Activated T-cell treated with anti-CD3 and anti-CD28 coated beads for 24 hours (primary cell): ENCODE measurements at places on chromosomes 1 and 21.

- no peak for DNase-seq
These were observed 25.1 kb downstream of the C1orf116 start for GRCh38 chr1:207007352-207008033.

GRCh38 chr1:79010589-79010988, 4.1 kb upstream of the ADGRL4 start:
- no peak for DNase-seq

- DNase-seq, result no peak
These were observed 120.9 kb downstream of the SYT2 start for GRCh38 chr1:202589190-202589930.

DNA sequence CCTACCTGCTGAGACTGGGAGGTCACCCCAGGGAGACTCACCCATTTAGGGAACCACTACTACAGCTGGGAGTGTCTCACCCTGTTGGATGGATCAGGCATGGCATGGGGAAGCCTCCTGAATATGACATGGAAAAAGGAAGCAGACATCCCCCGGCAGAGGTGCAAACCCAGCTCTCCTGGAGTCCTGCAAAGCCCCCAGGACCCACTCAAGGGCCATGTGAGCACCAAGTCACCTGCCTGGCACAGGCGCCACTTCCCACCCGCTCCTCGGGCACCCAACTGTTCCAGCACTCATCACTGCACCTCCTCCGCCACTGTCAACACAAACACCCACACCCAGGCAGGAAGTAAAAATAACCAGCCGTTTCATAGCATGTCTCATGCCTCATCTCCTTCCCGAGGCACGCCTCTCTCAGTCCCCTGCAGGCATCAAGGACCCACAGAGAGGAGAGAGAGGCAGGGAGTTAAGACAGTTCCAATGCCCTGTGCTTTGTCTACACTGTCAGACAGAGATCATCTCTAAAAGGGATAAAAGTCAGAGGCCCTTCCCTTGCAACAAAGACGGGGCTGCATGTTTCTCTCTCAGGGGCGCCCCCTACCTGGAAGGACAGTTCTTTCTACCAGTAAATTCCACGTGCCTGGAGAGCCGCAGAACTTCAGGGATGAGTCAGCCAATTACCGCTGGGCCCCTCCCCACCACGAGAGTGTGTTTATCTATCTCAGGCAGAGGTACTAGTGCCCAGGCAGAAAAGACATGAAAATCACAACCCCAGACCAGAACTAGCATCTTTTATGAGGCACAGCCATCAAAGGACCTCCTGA, 150.1 kb upstream of the SOD1 start:
- peak; percentile 77 for DNase-seq

GRCh38 chr1:72010094-72010431, 272.3 kb downstream of the NEGR1 start:
- DNase-seq, result no peak

GRCh38 chr1:93715529-93716126, 34.0 kb upstream of the BCAR3 start:
- DNase-seq, result peak; percentile 19

DNA sequence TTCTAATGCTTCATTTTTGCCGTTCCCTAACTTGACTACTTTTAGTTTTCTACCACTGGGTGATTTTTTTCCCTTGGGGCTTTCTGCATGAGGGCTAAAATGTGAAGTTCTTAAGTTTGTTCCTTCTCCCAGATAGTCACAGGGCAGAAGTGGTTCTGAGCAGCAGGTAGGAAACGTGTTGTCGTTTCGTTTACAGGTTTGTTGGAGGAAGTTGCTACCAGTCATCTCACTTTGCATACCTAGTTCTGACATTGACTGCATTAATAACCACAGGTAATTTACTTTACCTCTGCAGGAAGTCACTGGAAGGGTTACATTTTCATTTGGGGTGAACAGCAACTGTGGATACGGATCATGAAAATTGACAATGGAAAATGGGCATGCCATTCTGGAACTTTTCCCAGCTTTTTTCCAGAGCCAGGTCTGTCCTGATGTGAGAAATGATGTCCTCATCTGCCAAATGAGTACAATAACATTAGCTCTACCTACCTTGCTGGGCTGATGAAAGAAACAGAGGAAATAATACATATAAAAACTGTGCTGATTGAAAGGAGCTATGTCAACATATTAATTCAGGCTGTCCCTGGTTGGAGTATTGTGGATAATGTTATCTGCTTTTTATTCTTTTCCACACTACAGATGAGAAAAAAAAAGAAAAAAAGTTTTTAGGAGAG, 94.2 kb downstream of the DISC1 start:
- DNase-seq, result no peak

DNA sequence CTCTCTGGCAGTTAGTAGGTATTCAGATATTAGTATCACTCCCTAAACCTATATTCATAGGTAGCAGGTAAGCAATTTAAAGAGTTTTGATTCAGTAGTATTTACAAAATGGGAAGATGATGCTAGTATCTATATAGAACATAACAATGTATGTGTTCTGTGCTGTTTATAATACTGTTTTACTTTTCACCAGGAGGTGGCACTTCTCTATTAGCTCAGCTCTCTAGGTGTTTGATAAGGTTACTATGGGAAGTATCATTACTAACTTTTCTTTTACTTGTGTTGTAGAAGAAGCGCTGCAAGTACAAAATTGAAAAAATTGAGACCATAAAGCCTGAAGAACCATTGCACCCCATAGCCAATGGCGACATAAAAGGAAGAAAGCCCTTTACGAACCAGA, 49.4 kb upstream of the FASLG start:
- DNase-seq, result no peak

GRCh38 chr1:25820247-25821111, 725 bp downstream of the MTFR1L start:
- DNase-seq, result peak; percentile 50

DNA sequence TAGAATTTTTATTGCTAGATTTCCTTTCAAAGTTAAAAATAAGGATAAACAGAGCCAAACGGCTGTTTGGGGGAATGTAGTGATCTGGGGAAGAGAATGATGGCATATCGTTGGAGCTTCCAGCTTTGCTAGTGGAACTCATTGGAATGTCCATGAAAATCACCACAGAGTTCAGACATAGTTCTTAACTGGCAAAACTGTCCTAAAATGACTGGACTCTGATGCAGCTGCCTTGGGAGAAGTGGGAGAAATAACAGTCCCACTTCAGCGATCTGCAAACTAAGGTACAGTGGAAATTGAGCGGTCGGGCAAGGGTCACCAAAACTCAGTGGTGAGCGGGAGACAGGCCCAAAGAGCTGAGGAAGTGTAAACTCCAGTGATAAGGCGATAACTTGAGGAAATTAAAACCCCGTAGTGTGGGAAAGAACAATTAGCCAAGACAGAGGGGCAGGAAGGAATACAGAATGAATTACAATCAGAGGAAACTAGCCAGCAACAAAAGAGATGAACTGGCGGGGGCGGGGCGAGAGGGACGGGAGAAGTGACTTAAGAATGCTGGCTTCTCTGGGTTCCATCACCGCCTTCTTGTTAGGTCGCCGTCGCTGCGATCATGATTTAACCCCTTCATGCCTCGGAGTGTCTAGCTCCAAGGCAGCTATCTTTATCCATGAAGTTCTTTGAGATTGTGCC, 89.8 kb upstream of the ARHGAP29 start:
- no peak for DNase-seq

DNA sequence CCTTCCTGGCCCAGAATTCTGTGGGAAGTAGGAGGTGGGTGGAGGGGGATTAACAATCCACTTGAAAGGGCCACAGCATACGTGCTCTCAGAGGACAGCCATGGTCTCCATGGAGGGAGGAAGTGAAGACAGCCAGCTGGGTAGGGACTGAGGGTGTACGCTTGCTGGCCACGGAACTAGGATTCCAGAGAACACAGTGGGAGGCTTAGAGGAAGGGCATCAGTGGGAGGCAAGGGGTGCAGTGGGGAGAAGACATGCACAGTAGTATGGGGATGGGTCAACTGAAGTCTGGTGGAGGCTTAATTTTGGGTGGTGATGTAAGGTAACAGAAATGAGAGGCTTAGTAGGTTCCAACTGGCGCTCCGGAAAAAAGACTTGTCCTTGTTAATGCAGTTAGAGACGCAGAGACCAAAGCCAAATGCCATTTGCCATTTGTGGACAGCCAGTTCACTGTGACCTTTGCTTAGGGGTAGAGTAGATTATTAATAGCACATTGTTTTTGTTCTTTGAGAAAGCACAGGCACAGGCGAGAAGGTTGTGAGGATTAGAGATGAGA, 103.0 kb downstream of the ZSCAN20 start:
- DNase-seq, result no peak

DNA sequence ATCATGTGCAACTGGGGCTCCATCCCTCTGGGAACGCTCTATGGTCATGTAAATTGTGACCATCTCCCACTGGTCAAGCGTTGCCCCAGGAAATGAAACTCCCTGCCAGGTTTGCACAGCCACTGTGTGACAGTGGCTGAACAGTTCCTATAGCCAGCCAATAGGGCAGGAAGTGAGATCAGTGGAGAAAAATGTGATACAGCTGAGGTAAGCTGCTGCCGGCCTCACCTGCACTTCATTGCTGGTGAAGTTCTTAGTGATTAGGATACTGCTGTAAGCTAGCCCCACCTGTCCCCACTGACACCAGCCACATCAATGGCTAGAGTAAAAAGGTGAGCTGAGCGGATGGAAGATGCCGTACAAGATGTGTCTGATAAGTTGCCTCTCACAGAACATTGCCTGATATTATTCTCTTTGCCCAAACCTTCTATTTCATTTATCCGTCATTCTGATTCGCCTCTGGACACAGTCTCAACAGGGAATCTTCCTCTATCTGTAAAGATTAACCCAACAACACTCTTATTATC, 38.4 kb upstream of the CDC42BPA start:
- DNase-seq, result no peak

DNA sequence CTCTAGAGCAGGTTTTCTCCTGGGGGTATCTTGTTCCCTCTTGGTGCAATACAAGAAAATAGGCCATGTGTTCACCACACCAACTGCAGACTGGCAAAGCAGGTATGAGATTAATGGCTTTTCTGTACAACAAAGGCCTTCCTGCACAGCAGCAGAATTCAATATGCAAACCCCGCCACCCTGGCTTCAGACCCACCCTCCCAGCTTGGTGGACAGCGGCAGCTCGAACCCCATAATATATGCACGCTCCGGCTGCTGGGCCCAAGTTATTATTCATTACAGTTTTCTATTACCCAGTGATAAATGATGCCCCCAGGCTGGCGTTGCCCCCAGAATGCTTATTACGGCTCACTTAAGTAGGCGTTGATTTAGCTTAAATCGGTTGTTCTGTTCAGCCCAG, 144.2 kb downstream of the RRAGC start:
- no peak for DNase-seq

DNA sequence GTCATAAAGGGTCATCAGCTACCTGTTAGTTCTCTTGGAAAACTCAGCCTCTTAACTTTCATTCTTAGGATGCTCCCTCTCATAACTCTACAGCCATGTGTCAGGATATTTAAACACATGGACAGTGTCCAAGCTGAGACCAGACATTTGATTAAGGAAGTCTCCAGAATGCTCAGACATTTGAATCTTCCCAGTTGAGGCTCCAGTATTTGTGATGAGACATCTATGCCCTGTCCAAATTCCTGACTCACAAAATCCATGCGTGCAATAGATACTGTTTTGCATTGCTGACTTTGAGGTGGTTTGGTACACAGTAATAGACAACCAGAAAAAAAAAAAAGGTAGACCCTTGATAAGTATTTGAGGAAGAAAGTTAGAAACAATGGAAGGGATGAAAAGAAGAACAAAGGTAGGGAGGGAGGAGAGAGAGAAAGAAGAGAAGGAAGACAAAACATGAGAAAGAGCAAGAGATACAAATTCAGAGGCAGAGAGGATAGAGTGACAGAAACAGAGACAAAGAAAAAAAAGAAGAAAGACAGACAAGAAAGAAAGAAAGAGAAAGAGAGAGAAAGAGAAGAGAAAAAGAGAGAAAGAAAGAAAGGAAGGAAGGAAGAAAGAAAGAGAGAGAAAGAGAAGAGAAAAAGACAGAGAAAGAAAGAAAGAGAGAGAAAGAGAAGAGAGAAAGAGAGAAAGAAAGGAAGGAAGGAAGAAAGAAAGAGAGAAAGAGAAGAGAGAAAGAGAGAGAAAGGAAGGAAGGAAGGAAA, 275.5 kb upstream of the PRMT6 start:
- no peak for DNase-seq

DNA sequence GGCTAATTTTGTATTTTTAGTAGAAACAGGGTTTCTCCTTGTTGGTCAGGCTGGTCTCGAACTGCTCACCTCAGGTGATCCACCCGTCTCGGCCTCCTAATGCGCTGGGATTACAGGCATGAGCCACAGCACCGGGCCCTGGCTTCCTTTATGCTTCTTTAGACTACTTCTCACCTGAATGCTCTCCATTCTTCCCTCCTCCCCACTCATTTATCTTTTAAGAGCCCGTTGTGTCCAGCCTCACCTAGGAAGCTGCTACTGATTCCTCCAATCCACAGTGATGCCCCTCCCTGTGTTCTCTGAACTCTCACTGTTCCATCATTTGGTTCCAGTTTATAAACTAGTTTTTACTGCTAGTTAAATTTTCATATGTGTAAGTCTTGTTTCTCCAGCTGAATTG, 44.9 kb upstream of the NR5A2 start:
- DNase-seq, result no peak

DNA sequence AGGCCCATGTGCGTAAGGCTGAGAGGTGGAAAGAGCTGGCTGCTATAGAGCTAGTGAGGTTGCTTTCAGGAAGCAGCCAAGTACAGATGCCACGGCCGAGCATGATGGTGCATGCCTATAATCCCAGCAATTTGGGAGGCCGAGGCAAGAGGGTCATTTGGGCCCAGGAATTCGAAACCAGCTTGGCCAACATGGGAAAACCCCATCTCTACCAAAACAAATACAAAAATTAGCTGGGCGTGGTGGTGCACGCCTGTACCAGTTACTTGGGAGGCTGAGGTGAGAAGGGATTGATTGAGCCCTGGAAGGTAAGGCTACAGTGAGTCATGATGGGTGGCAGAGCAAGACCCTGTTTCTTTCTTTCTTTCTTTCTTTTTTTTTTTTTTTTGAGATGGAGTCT, 2.7 kb downstream of the CCDC24 start:
- DNase-seq, result no peak

DNA sequence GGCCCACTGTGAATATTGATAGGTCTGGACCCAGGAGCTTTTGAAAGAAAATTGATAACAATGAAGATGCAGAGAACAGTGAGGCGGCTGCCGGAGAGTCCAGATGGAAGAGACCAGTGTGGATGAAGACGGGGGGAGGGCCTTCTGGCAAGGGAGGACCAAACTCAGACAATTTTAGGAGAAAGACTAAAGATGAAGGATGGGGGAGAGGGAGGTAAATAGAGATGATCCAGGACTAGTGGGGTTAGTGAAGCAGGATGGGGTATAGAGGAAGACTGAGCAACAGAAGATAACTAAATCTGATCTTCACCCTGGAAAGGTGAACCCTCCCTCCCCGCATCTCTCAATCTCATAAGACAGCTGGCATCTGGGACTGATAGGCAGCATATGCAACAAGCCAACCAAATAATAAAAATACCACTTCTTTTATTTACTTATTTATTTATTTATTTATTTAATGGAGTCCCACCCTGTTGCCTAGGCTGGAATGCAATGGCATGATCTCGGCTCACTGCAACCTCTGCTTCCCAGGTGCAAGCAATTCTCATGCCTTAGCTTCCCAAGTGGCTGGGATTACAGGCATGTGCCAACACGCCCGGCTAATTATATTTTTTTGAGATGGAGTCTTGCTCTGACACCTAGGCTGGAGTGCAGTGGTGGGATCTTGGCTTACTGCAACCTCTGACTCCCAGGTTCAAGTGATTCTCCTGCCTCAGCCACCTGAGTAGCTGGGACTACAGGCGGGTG, 10.5 kb downstream of the EIF3I start:
- no peak for DNase-seq

- DNase-seq, result no peak
These were observed 33.7 kb downstream of the ATF6 start for GRCh38 chr1:161799792-161800191.

GRCh38 chr1:187588917-187589316, 760.2 kb downstream of the PLA2G4A start:
- no peak for DNase-seq
